ENCODE measurements at places on chromosomes 3 and 15. TPM values are rescaled to one million over a fixed set of nuclear protein-coding genes. Genes with fewer than 3 reads are reported as not detected.

Gene NME9
- 0.42 TPM for total RNA-seq

Gene PIGZ
- total RNA-seq: 2.0 TPM

Gene CHRNA7
- total RNA-seq: 0.61 TPM

Gene TMC3
- total RNA-seq: under 0.01 TPM

Gene XYLB
- total RNA-seq: 2.2 TPM

Gene IL17RB
- total RNA-seq: 0.80 TPM

Gene TBCCD1
- total RNA-seq: 14.2 TPM

Gene GXYLT2
- 6.6 TPM for total RNA-seq

Gene ROPN1
- 0.09 TPM for total RNA-seq

Gene IDH3A
- total RNA-seq: 69.5 TPM

Gene CLDN1
- total RNA-seq: 9.5 TPM

Gene MAN2A2
- total RNA-seq: 8.3 TPM

Gene CLPX
- 42.0 TPM for total RNA-seq

Gene SUMF1
- 18.6 TPM for total RNA-seq

Gene SAMD7
- total RNA-seq: not detected

Gene SLC15A2
- 1.0 TPM for total RNA-seq

Gene PLIN1
- 0.05 TPM for total RNA-seq

Gene ADAMTSL3
- total RNA-seq: 1.3 TPM

Gene C3orf38
- 40.4 TPM for total RNA-seq

Gene ISLR2
- total RNA-seq: 0.19 TPM

Gene SKOR1
- 0.14 TPM for total RNA-seq

Gene ZDHHC23
- 1.7 TPM for total RNA-seq

Gene EPHB3
- total RNA-seq: 1.3 TPM

Gene DPPA4
- 13.6 TPM for total RNA-seq

Gene CHRM5
- total RNA-seq: not detected

Gene AGBL1
- under 0.01 TPM for total RNA-seq

Gene RAB6B
- total RNA-seq: 0.24 TPM

Gene IL17RD
- 0.61 TPM for total RNA-seq

Gene SLC6A11
- total RNA-seq: 0.05 TPM
